Activated naive CD4-positive, alpha-beta T cell treated with anti-CD3 and anti-CD28 coated beads for 36 hours (primary cell): ENCODE measurements at places on chromosomes 11 and 22. TPM values are rescaled to one million over a fixed set of nuclear protein-coding genes. Genes with fewer than 3 reads are reported as not detected.
A peak's percentile ranks its signal among the peaks of the same experiment; 100 is the strongest.

GRCh38 chr11:74773476-74773875 lies 24.8 kb downstream of the RNF169 start:
- no peak for DNase-seq

Gene OR4C11
- total RNA-seq, result not detected

Gene BACE1
- 0.62 TPM for total RNA-seq

DNA sequence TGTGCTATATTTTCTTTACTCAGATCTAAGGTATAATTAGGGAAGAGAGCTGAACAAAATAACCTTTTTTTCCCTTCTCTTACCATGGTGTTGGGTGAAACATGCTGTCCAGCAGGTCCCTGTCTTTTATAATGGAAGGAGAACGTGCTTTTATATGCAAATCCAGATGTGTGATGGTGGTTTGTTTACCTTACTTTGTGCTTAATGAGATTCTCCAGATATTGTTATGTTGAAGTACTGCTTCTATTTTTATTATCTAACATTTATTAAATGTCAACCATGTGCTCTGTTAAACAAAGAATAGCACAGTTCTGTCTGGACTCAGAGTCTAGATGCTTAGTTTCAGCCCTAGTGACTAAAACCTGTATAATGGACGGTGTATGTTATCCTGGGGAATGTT lies 10.1 kb upstream of the GRIK4 start:
- no peak for DNase-seq

GRCh38 chr22:36447632-36448031 lies 33.8 kb downstream of the TXN2 start:
- no peak for DNase-seq

Gene EXPH5
- 2.9 TPM for total RNA-seq

Gene HSCB
- total RNA-seq, result 13.3 TPM

DNA sequence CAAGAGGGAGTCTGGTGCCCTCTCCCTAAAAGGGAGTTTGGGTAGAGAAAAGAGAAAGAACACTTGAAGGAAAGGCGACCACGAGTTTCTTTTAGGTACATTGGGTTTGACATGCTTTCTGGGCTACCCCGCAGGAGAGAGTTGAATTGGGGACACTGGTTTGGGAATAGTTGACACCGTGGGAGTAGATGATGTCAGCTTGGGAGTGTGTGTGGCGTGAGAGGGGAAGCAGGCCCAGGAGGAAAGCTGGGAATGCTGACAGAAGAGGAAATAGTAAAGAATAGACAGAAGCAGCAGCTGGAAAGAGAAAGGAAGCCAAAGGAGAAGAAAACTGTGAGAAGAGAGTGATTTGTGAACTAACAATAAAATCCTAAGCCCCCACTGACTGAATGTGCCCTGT lies 442.9 kb downstream of the DYNC2H1 start:
- DNase-seq, result no peak

- DNase-seq, result no peak
These were observed 33.9 kb downstream of the TSG101 start for GRCh38 chr11:18492888-18493287.

GRCh38 chr11:107183953-107184352 lies 165.7 kb upstream of the GUCY1A2 start:
- no peak for DNase-seq

GRCh38 chr22:42769574-42770447 lies 49.1 kb upstream of the A4GALT start:
- DNase-seq, result no peak

Gene DDTL
- total RNA-seq, result 0.72 TPM

DNA sequence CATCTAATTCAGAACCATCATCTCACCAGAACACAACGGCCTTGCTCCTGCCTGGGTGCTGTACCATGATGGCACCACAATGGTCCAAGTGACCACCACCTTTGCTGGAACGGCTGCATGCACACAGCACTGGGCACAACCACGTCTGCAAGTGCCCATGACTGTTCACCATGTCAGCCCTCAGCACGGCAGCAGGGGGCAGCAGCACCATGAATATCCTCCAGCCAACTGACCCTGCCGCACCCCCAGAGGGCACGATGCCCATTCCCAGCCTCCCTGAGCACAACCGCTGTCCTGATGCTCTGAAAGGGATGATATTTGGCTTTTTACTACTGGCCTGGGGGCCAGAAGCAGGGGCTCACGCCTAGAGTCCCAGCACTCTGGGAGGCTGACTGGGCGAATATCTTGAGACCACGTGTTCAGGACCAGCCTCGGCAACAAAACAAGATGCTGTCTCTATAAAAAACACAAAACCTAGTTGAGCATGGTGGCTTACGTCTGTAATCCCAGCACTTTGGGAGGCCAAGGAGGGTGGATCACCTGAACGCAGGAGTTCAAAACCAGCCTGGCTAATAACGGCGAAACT lies 25.7 kb downstream of the DRD4 start:
- peak; percentile 59 for DNase-seq

DNA sequence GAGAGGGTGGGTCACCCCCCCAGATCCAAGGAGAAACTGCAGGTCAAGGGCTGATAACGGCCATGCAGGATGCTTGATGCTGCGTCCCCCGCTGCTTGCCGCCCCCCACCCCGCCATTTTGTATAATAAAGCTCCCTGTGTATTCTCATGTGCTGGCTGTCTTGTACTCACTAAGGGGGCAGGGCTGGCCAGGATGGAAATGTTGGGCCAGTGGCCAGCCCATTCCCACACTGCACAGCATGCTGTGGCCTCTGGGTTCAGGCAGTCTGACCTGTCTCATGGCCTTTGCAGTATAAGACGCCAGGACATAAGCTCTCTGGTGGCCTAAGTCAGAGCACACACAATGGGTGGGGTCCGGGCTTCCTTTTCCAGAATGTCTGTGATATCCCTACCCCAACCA lies 421 bp upstream of the PRR33 start:
- DNase-seq, result no peak

Gene GAB4
- not detected for total RNA-seq

Gene TKFC
- 154 TPM for total RNA-seq

GRCh38 chr22:46055911-46056545 lies 79.1 kb upstream of the WNT7B start:
- no peak for DNase-seq

Gene PYGM
- 0.64 TPM for total RNA-seq

- no peak for DNase-seq
These were observed 555.1 kb downstream of the OPCML start for GRCh38 chr11:132977241-132977640.

GRCh38 chr11:64267207-64267945 lies 16.0 kb downstream of the PLCB3 start:
- no peak for DNase-seq

Gene MEI1
- total RNA-seq, result 28.4 TPM

GRCh38 chr11:78310500-78310909 lies 107.1 kb downstream of the GAB2 start:
- no peak for DNase-seq

Gene FAM180B
- total RNA-seq, result not detected

DNA sequence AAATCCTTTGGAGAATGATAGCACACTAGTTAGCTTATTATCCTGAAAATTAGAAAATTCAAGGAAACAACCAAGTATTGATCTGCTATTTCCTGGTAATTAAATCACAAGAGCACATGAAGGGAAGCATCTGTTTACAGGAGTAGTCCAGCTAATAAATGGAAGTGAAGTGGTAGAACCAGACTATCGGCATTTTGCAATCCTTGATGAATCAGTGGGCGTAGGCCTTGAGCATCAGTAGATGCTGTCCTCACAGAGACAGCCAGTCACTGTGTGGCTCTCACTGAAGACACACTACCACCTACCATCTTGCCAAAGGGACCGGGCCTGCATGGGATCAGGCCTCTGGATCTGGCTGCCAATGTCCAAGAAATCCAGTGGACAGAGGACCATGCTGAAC lies 69.8 kb downstream of the FBLN1 start:
- no peak for DNase-seq

DNA sequence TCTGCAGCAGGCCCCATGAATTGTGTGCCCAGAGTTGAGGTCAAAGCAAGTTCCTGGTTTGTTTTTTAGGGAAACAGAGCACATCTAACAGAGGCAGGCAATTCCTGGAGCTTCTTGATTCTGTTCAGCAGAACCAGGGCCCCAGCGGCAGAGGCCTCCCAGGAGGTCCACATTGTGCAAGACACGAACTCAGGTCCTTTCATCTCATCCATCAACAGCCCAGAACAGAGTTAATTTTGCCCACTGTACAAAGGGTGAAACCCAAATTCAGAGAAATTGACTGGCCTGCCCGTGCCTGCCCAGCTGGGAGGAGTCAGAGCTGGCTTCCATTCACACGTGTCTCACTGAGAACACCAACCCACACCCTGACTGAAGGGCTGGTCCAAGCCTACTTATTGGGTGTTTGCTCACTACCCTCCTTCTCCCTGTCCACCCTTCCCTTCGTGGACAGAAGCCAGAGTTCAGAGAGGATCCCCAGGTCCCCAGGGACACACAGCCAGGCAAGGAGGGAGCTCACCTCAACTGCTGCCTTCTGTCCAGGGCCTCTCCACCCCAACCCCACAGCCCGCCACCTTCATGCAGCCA lies 607.1 kb downstream of the TBC1D22A start:
- no peak for DNase-seq

Gene POTEH
- total RNA-seq, result not detected

Gene MUC5AC
- not detected for total RNA-seq

Gene SLC15A3
- total RNA-seq, result 5.6 TPM

Gene RTCB
- total RNA-seq, result 84.2 TPM

Gene TSPAN32
- 5.3 TPM for total RNA-seq

Gene SCUBE2
- total RNA-seq, result 0.31 TPM

GRCh38 chr22:24323233-24323632 lies 52.6 kb downstream of the SPECC1L start:
- DNase-seq, result no peak

Gene CNIH2
- 1.2 TPM for total RNA-seq

Gene NDUFV1
- 347 TPM for total RNA-seq

DNA sequence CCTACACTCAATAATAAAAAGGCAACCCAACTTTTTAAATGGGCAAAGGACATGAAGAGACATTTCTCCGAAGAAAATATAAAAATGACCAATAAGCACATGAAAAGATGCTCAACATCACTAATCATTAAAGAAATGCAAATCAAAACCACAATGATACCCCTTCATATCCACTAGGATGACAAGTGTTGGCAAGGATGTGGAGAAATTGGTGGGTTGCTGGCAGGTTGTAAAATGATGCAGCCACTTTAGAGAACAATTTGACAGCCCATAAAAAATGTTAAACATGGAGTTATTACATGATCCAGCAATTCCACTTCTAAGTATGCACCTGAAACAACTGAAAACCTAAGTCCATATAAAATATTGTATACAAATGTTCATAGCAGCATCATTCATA lies 73.2 kb upstream of the LMO2 start:
- DNase-seq, result no peak

Gene CD3D
- 259 TPM for total RNA-seq

DNA sequence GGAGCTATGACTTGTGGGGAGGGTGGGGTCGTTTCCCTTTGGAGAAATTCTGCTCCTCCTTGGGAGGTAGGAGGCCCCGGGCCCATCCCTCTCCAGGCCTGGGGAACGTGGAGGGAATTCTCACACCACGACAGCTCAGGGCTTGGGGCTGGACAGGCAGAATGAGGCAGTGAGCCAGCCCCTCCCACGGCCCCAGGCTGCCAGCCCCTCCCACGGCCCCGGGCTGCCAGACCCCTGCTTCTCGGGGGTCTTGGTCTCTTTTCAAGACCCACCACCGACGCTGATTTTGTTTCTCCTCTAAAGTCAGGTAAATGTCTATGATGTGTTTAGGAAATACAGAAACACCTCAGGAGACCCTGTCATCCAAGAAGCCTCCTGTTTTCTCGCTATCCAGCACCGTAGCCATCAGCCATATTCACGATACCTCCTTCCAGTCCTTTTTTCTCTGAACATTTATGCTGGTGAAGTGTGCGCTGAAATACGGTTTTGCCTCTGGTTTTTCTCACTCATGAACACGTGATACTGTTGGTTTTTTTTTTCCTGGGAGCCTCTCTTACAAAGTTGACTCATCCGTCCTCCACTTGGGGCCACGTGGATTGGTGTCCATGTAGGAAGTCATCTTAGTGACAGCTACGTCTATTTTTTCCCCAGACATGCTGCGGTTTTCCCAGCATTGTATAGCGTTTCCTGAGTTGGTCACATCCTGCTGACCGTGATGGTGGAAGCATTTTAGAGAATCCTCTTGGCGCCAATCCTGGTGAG lies 1219.6 kb downstream of the BRD1 start:
- no peak for DNase-seq

DNA sequence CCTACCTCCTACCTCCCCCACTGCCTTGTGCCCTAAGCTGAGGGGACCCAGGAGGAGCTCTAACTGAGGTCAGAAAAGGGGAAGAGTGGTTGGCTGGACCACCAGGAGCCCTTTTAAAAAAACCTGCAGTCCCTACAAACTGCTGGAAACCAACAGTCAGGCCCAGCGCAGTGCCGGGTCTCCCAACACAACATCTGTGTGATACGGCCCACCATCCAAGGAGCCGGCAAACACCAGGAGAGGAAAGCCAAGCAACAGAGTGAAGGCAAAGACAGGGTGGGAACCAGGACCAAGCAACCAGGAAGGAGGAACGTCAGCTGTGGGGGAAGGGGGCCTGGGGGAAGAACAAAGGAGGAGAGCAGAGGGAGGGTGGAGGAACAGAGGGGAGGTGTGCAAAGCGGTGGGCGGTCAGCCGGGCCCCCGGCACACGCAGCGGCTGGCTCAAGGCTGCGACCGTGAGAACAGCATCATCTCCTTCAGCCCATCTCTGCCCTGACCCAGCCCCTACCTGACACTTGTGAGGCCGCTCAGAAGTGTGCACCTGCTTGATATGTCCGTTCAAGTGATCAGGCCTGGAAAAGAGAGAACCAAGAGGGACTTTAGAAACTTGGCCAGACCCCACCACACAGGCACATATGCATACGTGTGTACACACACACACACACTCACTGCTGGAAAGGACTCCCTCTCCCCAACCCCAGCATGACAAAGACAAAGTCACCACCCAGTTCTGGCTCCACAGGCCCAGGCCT lies 3.6 kb downstream of the PATZ1 start:
- peak; percentile 21 for DNase-seq

GRCh38 chr22:23259916-23260644 lies 79.8 kb downstream of the BCR start:
- no peak for DNase-seq

GRCh38 chr22:38793317-38793716 lies 626 bp downstream of the DNAL4 start:
- DNase-seq, result no peak

- no peak for DNase-seq
These were observed 725.5 kb downstream of the METTL15 start for GRCh38 chr11:28833670-28834069.

DNA sequence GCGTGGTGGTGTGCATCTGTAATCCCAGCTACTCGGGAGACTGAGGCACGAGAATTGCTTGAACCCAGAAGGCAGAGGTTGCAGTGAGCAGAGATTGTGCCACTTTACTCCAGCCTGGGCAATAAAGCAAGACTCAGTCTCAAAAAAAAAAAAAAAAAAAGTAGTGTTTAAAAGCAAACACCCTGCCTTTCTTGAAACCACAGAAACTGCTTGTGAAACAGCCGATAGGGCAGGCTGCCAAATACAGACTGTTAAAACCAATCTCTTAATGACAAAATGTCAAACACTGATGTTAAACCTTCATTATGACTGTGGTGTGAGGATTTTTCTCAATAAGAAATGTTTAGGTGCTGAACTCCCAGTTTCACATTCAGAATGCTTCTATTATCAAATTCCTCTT lies 27.3 kb downstream of the MARK2 start:
- peak; percentile 97 for DNase-seq

Gene FAM227A
- total RNA-seq, result 0.35 TPM
